Activated CD4-positive, alpha-beta T cell treated with anti-CD3 and anti-CD28 coated beads for 1 hour (primary cell): ENCODE measurements at places on chromosomes 16 and 17.

DNA sequence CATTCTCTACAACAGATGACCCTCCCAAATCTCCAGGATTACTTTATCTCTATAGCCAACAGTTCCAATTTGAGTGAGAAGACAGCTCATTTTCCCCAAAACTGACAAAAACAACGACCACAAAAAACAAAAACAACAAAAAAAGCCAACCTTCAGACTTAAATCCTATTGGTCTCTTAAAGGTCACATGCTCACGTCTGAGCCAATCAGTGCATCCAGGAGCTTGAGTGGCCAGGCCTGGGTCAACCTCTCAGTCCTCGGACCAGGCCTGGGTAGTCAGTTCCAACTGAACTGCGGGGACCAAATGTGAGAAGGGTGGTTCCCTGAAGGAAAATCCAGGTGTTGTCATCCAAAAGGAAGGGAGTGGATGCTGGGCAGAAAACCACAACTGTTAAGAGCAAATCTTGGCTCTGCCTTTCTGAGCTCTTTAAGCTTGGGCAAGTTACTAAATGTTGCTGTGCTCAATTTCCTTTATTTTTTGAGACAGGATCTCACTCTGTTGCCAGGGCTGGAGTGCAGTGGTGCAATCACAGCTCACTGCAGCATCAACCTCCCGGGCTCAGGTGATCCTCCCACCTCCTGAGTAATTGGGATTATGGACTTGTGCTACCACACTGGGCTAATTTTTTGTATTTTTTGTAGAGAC lies 43.0 kb upstream of the MSI2 start:
- no peak for DNase-seq

DNA sequence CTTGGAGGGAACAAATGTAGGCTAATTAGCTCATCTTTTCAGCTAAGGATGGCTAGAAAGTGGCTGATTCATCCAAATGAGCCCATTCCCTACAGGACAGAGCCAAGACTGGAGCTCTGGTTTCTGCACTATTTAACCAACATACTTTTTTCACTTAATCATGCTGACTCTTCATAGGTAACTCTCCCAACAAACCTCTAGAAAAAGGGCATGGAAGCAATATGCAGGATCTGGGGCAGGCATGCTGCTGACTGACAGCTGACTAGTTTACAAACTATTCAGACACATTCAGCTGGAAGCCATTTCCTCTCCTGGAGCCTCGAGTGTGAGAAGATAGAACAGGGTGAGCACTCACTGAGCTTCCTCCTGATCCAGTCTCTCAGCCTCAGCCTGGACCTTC lies 6.2 kb downstream of the BECN1 start:
- no peak for DNase-seq

GRCh38 chr17:222172-222571 lies 40.7 kb upstream of the DOC2B start:
- no peak for DNase-seq

DNA sequence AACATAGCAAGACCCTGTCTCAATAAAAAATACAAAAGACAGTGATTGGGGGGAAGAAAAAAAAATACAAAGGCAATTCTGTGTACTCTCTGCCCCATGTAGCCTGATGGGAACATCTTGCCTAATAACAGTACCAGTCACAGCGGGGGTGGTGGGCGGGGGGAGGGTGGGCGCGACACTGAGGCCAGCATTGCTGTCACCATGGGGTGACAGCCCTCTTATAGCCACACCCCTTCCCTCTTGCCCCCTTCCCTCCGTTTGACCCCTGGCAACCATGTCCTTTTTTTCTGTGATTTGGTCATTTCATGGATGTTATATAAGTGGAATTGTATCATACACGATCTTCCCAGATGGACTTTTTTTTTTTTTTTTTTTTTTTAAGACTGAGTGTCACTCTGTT lies 80.9 kb downstream of the DNAH17 start:
- DNase-seq, result no peak

DNA sequence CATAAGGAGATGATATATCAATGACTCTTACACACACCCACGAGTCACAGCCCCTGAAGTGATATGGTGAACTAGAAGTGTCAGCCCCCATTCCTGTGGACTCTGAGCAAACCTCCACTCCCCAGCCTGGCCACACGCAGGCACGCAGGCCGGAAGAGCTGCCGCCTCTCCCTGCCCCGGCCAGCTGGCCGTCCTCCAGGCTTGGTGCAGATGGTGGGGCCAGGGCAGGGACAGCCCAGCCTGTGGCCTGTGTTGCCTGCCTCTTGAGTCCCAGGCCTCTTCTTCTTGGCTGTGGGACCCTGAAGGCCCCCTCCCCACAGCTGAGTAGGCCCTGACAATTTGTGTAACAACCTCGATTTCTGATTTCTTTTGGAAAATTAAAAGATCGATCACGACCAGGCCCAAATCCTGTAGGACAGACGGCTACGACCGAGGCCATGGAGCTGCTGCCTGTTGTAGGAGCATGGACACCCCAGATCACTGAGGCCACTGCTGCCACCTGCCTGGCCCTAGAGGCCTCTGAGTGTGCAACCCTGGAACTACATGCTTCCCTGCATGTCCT lies 10.0 kb upstream of the MPRIP start:
- no peak for DNase-seq

DNA sequence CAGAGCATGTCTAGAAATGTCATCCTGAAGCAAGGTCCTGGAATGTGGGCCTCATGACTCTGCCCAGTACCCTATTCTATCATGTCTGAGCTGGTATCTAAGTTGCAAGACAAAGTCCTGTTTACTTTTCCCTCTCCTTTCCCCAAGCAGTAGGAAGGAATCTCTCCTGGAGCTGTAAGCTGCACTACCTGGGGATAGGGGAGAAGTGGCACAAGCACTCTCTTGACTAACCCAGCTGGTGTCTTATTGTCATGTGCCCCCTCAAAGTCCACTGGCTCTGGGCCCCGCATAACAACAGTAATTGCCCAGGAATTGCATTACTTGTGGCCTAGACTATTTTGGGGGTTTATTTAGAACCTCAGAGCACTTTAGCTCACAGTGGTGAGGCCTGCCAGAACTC lies 1366.3 kb upstream of the GOT2 start:
- DNase-seq, result no peak

DNA sequence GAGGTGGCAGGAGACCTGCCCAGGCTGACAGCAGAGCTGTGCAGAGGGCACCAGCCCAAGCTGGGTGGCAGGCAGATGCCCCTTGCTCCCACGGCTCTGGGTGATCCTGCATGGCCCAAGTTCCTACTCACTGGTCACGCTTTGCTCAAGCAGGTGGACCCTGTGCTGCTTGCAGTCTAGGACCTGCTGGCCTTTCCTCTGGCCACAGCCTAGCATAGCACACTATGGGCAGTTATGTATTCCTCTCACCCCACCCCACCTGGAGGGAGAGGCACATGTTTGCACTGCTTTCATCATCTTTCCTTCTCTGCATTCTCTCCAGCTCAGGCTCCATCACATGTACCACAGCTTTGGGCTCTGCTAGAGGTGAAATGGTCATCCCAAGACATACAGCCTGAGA lies 19.6 kb upstream of the SREBF1 start:
- DNase-seq, result no peak

DNA sequence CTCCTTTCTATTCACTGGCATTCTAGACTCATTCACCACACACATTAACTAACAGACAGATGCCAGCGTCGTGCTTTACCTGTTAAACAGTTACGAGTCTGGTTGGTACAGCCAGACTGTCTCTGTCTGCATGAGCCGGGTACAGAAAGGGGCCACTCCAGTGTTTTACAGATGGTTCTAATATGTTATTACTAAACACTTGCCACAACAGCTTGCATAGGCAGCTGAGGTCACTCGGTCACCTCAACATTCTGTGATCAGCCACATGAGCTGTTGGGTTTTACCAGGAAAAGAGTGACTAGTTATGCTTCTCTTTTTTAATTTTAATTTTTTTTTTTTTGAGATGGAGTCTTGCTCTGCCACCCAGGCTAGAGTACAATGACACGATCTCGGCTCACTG lies 25.2 kb downstream of the CD300A start:
- DNase-seq, result no peak

DNA sequence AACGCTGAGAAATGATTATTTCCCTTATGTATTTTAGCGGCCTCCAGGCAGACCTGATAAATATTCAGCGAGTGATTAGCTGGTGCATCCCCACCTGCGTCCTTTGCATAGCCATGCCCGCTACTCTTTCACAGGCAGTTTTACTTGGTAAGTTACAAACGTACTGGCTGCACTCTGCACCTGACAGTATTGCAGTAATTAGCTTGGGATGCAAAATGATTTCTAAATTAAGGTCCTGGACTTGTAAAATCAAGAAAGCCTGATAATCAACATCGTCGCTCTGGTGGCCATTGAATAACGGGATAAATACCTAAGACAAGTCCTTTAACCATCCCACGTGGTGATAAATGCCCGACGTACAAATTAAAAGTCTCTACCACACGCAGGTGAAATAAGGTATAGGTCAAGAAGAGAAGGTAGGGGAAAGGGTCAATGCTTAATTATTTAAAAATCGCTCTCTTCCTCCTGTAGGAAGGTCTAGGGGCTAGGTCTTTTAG lies 998 bp upstream of the PRKCA start:
- no peak for DNase-seq

GRCh38 chr16:716200-716568 lies 1.3 kb downstream of the METRN start:
- DNase-seq, result no peak

GRCh38 chr17:75632863-75633485 lies at the start of gene SMIM5:
TSS of gene SMIM5 (plus strand) at chr17:75633434. CDS start at chr17:75640202, 6,768 bp downstream.
- DNase-seq, result peak; percentile 73

DNA sequence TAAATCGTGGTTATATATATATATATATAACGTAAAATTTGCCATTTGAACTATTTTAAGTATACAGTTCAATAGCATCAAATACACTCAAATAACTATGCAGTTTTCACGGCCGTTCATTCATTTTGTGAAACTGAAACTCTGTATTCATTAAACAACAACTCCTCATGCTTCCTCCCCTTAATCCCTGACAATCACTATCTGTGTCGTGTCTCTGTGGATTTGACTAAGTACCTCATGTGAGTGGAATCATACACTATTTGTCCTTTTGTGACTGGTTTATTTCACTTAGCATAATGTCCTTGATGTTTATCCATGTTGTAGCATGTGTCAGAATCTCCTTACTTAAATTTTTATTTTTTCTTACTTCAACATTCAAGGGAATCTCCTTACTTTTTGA lies 2.8 kb downstream of the CCL23 start:
- DNase-seq, result no peak
